ENCODE measurements at places on chromosomes 3 and 15.

- DNase-seq, result no peak
Measured at GRCh38 chr3:189236352-189236751, 64.6 kb downstream of the TPRG1 start.

DNA sequence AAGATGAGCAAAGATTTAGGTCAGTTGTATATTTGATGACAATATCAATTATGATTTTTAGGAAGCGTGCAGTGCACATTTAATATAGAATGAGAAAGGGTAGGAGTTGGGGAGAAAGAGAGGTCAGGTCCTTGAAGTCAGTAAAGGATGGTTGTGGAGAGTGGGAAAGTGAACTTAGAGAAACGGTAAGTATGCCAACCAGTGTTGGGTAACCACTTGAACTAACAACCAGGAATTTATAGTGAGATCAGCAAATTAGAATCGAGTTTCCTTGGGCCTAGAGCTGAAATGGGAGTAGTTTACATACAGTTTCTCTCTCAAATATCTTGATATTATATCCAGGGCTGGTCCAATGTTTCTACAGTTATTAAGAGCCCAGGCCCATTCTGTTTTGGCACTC lies 188.5 kb upstream of the RBMS3 start:
- DNase-seq, result no peak

DNA sequence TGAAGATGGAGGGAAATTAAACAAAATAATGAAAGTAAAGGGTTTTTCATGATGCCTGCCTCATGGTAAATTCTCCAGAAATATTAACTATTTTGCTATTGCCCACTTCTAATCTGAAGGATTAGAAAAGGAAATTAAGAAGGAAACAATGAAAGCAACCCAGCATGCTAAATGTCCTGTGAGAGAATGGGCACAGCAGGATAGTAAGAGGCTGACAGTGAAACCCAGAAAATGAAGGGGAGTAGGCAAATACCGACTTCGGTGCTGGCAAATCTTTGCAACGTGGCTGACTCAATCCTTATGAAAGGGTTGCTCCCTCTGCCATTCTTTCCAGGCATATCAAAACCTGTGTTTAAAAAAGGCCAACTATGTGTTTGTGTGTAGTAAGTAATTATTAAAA lies 147.5 kb upstream of the SYNPR start:
- DNase-seq, result no peak

DNA sequence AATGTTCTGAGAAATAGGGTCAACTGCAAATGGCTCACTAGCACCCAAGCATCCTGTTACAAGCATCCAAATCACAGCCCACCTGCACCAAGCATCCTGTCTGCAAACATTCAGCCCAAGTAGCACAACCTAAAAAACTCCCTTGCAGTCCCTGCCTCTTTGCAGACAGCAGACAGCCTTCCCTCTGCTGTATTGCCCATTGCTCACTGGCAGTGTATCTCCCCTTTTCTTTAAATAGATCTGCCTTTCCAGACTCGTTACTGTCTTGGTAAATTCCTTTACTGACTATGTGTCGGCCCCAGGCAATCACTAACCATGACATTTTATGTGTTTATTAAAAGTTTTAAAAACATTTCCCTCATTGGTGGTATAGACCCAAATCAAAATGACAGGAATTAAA lies 155.4 kb downstream of the ADAMTSL3 start:
- DNase-seq, result no peak

DNA sequence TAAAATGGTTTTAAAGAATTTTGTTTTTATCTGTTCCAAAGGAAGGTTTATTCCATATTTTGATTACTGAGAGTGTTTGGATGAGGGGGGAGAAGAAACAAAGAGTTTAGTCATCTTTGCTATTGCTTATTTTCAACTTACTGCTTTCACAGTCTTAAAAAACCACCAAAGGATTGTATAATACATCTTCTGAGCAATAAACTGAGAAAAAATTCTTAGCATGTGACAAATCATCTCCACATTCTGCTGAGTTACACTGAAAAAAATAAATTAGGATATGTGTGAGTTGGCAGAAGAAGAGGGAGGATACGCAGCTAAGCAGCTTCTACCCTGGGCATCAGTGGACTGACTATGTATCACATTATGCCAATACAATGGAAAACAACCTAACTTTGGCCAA lies 23.2 kb upstream of the ACTC1 start:
- DNase-seq, result no peak

GRCh38 chr15:94924971-94925598 lies 693.7 kb downstream of the MCTP2 start:
- DNase-seq, result no peak

DNA sequence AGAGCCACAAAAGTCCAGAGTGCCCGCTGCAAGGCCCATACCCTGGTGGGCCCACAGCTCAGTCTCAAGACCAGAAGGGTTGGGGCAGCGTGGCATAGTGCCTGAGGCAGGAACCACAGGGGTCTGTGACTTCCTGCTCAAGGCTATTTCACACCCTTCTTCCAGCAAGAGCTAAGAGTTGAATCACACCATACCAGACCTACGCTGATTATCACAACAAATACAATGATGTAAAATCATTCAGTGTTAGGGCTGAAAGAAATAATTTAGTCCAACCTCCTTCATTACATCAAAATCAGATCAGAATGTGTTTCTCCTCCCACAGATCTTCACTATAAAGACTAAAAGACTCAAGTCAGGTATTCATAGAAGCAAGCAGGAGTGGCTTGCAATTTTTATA lies 27.8 kb upstream of the ST8SIA2 start:
- no peak for DNase-seq

- DNase-seq, result peak; percentile 83
Measured at GRCh38 chr15:81000624-81001151, at the start of gene TLNRD1. TSS of gene TLNRD1 (plus strand) at chr15:81000923. CDS start at chr15:81002272, 1,349 bp downstream.

GRCh38 chr3:38131621-38132369 lies 5.1 kb downstream of the ACAA1 start:
- DNase-seq, result no peak

DNA sequence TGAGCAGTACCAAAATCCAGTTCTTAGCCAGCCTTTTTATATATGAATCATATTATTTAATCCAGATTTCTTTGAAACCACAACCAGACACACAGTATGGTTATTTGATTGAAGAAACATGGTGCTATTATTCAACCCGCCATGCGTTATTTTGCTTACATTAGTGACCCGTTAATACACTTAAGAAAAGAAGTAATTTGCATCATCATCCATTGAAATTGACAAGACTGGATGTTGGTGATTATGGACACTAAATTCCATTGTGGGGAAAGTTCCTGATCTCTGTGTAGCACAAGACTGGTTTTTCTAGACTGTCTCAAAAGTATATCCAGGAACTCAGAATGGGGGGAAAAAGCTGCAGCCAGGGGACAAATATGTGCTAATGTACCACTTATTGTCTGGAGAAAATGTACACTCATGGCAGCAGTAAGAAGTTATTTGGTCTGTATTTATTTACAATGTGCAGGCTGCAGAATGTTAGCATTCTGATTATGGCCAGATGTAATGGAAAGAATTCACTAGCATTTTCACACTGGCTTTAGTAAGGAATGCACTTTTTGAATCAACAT lies 80.3 kb downstream of the FILIP1L start:
- DNase-seq, result no peak

GRCh38 chr3:149090907-149091306 lies 4.6 kb upstream of the HLTF start:
- no peak for DNase-seq

DNA sequence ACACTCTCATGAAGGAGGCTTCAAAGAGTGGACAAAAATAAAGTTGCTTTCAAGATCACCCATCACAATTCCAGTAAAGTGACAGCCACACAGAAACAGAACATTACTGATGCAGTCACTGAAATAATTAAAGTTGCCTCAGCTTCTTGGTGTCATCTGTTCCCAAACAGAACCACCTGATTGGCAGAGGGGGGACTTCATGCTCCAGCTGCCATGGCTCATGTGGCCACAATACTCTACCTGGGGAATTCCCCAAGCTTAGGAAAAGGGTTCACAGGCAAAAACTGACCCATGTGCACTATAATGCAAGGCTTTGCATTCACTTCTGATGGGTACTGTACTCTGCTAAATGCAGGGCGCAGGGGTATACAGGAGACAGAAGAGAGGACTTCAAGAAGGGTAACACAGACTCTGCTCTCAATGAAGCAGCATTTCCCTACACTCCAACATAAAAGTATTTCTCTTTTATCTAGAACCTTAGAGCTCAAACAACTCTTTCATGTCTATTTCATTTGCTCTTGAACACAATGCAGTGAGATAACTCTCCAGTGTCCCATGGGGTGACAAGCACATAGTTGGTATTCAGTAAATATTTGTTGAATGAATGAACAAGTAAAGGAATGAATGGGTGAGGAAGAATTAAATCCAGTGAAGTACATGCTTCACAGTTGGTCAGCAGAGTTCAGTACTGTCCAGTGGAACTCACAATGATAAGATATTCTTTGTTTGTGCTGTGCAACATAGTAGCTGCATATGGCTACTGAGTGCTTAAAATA lies 8.6 kb upstream of the CTNNB1 start:
- no peak for DNase-seq

- DNase-seq, result no peak
Measured at GRCh38 chr3:155182467-155182866, 102.3 kb downstream of the MME start.

DNA sequence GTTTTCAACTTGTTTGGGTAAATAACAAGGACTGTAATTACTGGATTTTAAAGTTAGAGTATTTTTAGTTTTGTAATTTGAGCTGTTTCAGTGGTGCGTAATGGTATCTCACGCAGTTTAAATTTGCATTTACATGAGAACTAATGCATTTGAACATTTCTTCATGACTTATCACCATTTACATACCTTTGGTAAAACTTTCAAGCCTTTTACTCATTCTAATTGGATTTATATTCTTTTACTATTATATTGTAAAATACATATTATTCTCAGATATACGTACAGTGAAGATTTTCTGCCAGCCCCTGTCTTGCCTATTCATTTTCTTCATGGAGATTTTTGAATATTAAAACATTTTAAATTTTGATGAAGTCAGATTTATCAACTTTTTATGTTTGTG lies 703.8 kb downstream of the MECOM start:
- no peak for DNase-seq

GRCh38 chr15:74782259-74783071 lies 585 bp downstream of the CSK start:
- DNase-seq, result no peak

- DNase-seq, result no peak
Measured at GRCh38 chr15:79400650-79401049, 31.5 kb upstream of the MINAR1 start.

DNA sequence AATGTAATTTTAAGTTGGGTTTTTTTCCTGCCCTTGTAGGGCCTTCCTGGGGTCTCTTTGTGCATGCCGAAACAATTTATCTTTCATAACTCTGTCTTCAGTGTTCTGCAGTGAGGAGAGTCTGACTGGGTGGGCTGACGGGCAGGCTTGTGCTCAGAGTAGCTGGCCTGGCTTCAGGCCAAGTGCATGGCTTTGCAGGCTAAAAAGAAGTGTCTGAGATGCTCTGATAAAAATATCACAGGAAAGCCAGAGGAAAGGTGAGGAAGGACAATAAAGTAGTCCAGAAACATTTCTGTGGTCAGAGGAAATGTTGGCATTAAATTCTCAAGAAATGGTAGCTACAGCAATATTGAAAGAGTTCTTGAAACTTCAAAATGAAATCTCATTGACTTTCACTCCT lies 25.5 kb downstream of the ST3GAL6 start:
- DNase-seq, result no peak

GRCh38 chr3:61066800-61067199 lies 184.5 kb downstream of the FHIT start:
- DNase-seq, result no peak

DNA sequence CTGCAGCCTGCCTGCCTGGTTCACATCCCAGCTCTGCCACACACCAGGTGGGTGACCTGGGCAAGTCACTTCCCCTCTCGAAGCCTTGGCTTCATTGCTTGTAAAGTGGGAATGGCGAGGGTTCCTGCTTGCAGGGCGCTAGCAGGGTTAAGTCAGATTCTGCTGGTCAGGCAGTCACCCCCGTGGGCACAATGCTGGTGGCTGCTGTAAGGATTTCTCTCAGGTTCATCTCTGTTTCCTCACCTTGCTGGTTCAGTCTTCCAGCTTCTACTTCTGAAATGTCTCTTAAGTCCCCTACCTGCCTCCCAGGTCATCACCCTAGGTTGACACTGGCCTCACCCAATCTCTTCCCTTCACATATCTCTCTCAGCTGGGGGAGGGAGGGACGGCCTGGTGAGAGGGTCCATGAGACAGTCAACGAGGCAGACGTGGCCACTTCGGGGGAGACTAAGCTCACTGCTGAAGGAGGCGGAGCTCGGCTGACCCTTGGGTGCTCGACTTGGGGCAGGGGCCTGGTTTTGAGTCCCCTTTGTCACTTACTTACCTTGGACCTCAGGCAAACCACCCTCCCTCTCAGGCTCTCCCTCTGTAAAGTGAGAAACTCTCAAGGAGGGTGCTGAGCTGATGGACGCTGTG lies 11.5 kb downstream of the CTSH start:
- DNase-seq, result no peak

- no peak for DNase-seq
Measured at GRCh38 chr15:65088643-65089021, 12.1 kb downstream of the KBTBD13 start.

DNA sequence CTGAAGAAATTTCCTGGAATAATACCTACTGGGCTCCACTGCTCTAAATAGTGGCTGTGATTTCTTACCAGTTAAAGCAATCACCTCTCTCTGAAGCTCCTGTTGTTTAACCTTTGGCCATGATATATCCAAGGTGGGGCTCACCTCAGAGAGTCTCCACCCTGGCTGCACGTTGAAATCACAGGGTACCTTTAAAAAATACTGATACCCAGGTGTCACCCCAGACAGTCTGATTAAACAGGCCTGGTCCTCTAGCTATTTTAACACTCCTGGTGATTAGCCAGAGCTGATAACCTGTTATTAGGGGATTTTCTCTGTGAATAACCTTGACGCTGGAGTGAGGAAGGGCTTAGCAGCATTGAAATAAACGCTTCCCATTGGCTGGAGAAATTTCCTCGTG lies 22.3 kb upstream of the ZBTB38 start:
- DNase-seq, result no peak

- no peak for DNase-seq
Measured at GRCh38 chr3:108060331-108060730, 30.5 kb downstream of the CD47 start.

- no peak for DNase-seq
Measured at GRCh38 chr15:36356466-36356865, 223.0 kb upstream of the CDIN1 start.

- no peak for DNase-seq
Measured at GRCh38 chr3:56835650-56836227, 34.0 kb upstream of the ARHGEF3 start.

DNA sequence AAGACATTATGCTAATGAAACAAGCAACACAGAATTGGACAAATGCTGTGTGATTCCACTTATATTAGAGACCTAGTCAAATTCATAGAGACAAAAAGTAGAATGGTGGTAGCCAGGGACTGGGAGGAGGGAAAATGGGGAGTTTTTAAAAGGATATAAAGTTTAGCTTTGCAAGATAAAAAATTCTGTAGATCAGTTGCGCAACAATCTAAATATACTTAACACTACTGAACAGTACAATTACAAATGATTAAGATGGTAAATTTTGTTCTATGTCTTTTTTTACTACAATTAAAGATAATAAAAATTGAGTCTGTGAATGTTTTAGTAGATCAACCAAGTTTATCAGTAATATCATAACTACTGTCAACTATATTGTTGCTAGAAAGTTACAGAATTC lies 340.1 kb upstream of the PDZRN3 start:
- no peak for DNase-seq
